ENCODE measurements at places on chromosomes 2 and 18.
A peak's percentile ranks its signal among the peaks of the same experiment; 100 is the strongest.

- no peak for DNase-seq
These were observed 38.0 kb downstream of the EVA1A start for GRCh38 chr2:75522543-75523312.

- no peak for DNase-seq
These were observed 185.4 kb upstream of the TANK start for GRCh38 chr2:160974803-160975202.

GRCh38 chr2:241149925-241150659 lies at the start of gene PPP1R7:
TSS of gene PPP1R7 (plus strand) at chr2:241150467. CDS start at chr2:241150496, 29 bp downstream.
- peak; percentile 94 for DNase-seq

GRCh38 chr2:105383432-105384166 lies 15.3 kb downstream of the FHL2 start:
- no peak for DNase-seq

- DNase-seq, result no peak
These were observed 43.2 kb downstream of the LPIN2 start for GRCh38 chr18:2969695-2970094.

DNA sequence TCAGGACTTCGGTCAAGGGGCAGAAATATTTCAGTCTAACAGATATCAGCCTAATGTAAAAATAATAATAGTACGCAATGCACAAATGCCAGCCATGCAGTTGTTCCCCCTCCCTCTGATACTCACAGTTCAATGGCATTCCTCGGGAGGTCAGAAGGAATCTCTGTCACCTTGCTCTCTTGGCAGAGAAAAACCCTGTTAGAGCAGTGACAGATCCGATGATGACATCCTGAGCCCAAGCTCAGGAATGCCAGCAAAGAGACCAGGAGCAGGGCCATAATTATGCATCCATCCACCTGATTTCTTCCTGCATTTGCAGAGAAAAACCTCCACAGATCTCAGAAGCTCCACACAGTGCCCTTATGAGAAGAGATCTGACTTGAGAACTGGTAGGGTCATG lies at the start of gene FSHR:
Gene FSHR, minus strand, starts transcription at position 376 of the 400 bp plus-strand sequence. Its CDS starts 98 bp downstream, at position 278.
- no peak for DNase-seq

DNA sequence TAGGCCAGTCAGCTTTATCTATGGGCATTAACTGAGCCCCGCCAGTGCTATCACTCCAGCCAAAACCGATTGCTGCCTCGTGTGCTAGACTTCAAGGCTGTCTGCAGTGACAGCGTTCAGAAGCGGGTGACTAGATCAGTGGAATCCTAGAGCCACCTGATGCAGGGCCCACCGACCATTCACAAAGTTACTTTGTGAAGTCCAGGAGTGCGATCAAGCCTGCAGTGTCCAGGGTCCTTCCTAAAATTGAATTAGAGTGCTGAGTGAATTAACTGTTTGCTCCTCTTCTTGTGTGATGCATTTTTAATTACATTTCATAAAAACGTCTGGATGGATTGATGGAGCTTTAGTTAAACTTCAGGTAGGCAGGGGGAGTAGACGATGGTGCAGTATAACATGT lies 13.9 kb downstream of the PCARE start:
- no peak for DNase-seq

- peak; percentile 25 for DNase-seq
These were observed 46.3 kb upstream of the RAB12 start for GRCh38 chr18:8562919-8563318.

- no peak for DNase-seq
These were observed 67.5 kb upstream of the DTNB start for GRCh38 chr2:25740810-25741381.

DNA sequence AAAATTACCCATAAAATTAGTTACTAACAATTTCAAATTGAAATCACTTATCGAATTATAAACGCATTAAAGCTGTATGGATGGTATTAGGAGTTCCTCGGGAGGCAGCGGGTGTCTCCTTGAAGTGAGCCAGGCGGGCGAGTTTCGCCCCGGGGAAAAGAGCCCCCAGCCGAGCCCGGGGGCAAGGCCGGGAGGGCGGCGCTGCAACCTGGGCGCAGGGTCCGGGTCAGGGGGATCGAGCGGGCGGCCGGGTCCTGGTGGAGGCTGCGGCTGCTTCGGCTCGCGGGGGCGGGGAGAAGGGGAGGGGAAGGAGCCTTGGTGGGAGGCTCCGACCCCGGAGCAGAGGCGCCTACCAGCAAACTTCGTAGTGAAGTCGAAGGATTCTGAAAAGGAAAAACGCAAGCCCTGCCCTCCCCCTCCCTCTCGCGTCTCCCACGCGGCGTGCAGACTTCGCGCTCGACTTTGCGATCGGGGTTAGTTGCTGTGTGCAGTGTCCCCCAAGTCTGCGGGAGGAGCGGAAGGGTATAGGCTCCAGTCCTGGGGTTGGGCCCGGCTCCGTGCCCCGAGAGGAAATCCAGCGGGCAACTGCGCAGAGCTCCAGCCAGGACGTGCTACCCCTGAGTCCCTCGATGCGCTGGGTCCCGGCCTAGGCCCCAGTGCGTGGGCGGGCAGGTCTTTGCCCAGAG lies 140.8 kb downstream of the MEIS1 start:
- peak; percentile 48 for DNase-seq

GRCh38 chr18:79986726-79987125 lies 1.6 kb downstream of the TXNL4A start:
- DNase-seq, result no peak

DNA sequence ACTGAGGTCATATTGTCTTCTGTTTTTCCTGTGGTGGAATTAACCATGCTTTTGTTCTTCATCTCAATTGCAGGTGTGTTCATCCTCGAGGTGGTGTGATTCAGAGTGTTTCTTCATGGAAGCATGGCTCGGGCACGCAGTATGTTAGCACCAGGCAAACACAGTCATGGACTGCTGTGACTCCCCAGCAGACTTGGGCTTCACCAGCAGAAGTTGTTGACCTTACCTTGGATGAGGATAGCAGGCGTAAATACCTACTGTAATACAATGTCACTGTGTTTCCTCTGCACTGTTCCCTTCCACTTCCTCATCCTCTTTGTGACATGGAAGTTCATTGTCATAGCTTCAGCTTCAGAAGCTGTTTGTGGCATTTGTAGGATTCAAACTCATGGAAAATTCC lies 158.7 kb downstream of the HAUS1 start:
- no peak for DNase-seq
